ENCODE measurements at places on chromosomes 7 and 10. TPM values are rescaled to one million over a fixed set of nuclear protein-coding genes. Genes with fewer than 3 reads are reported as not detected.

Gene TWIST1
- 14.0 TPM for total RNA-seq

Gene ZC3HAV1L
- 14.5 TPM for total RNA-seq

Gene CPVL
- total RNA-seq: 33.3 TPM

Gene CFAP46
- total RNA-seq: not detected

Gene PNLIPRP1
- total RNA-seq: not detected

DNA sequence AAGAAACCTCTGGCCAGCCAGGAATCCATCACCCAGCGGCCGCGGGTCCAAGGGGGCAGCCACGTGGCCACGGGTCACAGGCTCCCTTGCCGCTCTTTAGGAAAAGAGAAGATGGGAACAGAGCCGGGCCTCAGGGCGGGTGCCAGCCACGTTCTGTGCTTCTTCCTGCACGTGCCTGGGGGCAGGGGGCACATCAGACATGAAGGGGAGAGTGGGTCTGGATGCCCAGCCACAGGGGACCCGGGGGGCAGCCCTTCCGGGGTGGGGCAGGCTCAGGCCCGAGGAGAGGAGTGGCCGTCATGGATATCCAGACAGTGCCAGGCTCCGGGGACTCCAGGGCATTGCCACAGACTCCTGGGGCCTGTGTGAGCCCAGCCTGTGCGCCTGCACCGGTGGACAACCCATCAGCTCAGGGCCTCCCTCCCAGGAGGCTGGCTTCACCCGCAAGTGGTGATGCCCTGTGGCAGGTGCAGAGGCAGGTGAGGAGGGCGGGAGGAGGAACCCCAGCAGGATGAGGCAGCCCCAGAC lies 31.0 kb upstream of the ADGRA1 start:
- H3K36me3 ChIP-seq: no peaks in the 10 kb centered on the region
- H3K27me3 ChIP-seq: peaks cover 4% of the 10 kb centered on the region
- no peak overlapping the region for H3K27ac ChIP-seq
- no peaks in the 10 kb centered on the region for H3K4me1 ChIP-seq
- no peak overlapping the region for H3K4me3 ChIP-seq

GRCh38 chr10:65762311-65762710 lies 1163.5 kb upstream of the LRRTM3 start:
- H3K36me3 ChIP-seq: no peaks in the 10 kb centered on the region
- H3K27ac ChIP-seq: no peak overlapping the region
- no peak for DNase-seq
- no peaks in the 10 kb centered on the region for H3K4me1 ChIP-seq
- H3K27me3 ChIP-seq: no peaks in the 10 kb centered on the region
- no peak overlapping the region for H3K4me3 ChIP-seq

DNA sequence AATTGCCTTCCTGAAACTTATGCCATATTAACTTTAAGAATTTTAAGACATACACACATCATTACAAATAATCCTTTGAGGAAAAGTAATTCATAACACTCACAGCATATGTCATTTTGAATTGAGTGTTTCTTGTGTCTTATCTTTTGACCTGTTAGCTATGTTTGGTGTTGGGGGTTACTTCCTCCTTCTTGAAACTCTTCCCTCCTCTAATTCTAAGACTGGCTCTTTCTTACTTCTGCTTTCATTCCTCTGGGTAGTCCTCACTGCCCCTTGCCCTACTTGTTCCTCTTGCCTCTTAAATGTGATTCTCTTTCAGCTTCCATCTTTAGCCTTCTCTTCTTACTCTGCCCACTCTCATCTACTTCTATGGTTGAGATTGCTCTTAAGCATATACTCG lies 28.3 kb upstream of the PIP4K2A start:
- no peak overlapping the region for H3K27ac ChIP-seq
- no peaks in the 10 kb centered on the region for H3K36me3 ChIP-seq
- no peaks in the 10 kb centered on the region for H3K4me1 ChIP-seq
- H3K27me3 ChIP-seq: no peaks in the 10 kb centered on the region
- H3K4me3 ChIP-seq: no peak overlapping the region
- DNase-seq: no peak

GRCh38 chr10:86066696-86067095 lies 299.9 kb downstream of the GRID1 start:
- DNase-seq: no peak
- H3K4me3 ChIP-seq: no peak overlapping the region
- H3K27me3 ChIP-seq: no peaks in the 10 kb centered on the region
- no peaks in the 10 kb centered on the region for H3K4me1 ChIP-seq

DNA sequence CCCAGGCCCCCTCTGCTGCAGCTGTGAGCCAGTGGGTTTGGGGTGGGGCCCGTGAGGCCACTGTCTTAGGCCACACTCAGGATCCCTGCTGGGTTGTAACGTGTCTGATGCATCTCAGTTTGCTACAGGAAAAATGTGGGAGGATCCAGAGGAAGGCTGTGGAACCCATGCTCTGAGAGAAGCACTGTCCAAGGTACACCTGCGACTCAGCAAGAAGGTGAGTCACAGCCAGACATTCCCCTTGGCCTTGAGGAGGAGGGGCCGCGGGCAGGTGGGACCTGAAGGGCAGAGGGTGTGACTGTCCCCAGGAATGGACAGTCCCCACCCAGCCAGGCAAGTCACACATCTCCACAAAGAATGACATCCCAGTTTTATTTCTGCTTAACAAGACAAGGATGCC lies 27.8 kb upstream of the C10orf120 start:
- H3K4me1 ChIP-seq: no peaks in the 10 kb centered on the region
- no peak for DNase-seq
- H3K4me3 ChIP-seq: no peak overlapping the region
- H3K36me3 ChIP-seq: no peaks in the 10 kb centered on the region
- H3K27me3 ChIP-seq: peaks cover 10% of the 10 kb centered on the region

- no peak overlapping the region for H3K27ac ChIP-seq
- no peaks in the 10 kb centered on the region for H3K4me1 ChIP-seq
- DNase-seq: no peak
- H3K4me3 ChIP-seq: no peak overlapping the region
- no peaks in the 10 kb centered on the region for H3K27me3 ChIP-seq
Measured at GRCh38 chr7:130822642-130823041, 88.6 kb upstream of the KLF14 start.

GRCh38 chr10:45180507-45180906 lies 134.9 kb downstream of the OR13A1 start:
- no peak overlapping the region for H3K27ac ChIP-seq
- no peak overlapping the region for H3K4me3 ChIP-seq
- no peak for DNase-seq
- no peaks in the 10 kb centered on the region for H3K27me3 ChIP-seq
- no peaks in the 10 kb centered on the region for H3K36me3 ChIP-seq

- H3K27ac ChIP-seq: no peak overlapping the region
- H3K4me3 ChIP-seq: no peak overlapping the region
- no peaks in the 10 kb centered on the region for H3K4me1 ChIP-seq
- H3K36me3 ChIP-seq: no peaks in the 10 kb centered on the region
Measured at GRCh38 chr7:31735991-31736982, 49.3 kb downstream of the PPP1R17 start.

DNA sequence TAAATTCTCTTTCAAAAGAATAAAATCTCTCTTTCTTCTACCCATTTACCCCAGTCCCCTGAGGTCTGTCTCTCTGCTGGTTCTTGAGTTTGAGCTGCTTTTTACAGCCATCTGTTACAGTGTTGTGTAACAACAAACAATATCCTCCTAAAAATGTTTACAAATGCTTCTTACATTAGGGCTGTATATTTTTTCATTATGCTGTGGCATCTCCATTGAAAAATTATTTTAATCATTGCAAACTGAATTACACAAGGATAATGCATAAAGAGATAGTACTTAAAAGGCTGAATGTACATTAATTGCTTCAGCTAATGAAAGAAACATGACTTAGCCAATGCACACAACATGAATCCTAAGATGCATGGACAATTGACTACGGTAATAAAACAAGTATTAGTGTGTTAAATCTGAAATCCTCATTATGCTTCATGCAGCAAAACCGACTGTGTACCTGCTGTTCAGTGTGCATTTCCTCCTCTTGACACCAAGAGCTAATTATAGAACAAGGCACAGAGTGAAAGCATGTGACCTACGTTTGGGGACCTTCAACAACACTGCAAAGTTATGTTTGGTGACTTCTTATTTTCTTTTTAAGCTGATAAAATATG lies 181.7 kb upstream of the RHOBTB1 start:
- no peaks in the 10 kb centered on the region for H3K4me1 ChIP-seq
- H3K4me3 ChIP-seq: no peak overlapping the region
- no peaks in the 10 kb centered on the region for H3K36me3 ChIP-seq
- no peak overlapping the region for H3K27ac ChIP-seq

DNA sequence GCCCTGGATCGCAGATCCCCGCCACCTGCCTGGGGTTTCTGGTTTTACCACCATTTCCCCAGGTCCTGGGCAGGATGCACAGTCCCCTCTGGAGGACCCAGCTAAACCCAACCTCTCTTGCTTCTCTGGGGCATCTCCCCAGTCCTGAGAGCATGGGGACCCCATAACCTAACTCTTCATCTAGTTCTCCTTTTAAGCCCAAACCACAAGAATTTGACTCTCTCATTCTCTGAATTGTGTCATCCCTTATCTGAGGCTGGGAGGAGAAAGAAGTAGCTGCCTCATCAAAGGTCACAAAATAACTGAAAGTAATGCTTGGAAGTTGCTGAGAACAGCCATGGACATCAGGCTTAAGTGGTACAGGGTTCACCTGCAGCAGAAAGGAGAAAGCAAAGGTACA lies 159.9 kb downstream of the FGFR2 start:
- no peaks in the 10 kb centered on the region for H3K36me3 ChIP-seq
- no peak overlapping the region for H3K27ac ChIP-seq
- no peak overlapping the region for H3K4me3 ChIP-seq
- DNase-seq: no peak
- no peaks in the 10 kb centered on the region for H3K4me1 ChIP-seq
- H3K27me3 ChIP-seq: no peaks in the 10 kb centered on the region

DNA sequence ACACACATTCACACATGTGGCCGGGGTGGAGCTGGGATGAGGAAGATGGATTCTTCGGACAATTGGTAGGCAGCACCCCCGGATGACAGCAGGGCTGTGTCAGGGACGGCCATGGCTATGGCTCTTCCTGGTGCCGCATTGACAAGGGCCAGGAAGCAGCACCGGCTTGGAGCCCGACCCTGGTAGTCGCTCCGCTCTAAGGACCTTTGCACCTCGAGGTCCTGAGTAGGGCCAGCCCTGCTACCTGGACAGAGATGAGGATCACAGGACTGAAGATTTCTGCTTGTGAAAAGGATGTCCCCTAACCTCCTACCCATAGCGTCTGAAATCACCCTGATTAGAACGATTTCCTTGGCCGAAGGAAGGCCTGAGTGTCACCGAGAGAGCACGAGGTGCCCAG lies 134.1 kb downstream of the ADARB2 start:
- no peaks in the 10 kb centered on the region for H3K27me3 ChIP-seq
- no peak overlapping the region for H3K4me3 ChIP-seq
- H3K36me3 ChIP-seq: no peaks in the 10 kb centered on the region
- DNase-seq: no peak
- no peak overlapping the region for H3K27ac ChIP-seq

DNA sequence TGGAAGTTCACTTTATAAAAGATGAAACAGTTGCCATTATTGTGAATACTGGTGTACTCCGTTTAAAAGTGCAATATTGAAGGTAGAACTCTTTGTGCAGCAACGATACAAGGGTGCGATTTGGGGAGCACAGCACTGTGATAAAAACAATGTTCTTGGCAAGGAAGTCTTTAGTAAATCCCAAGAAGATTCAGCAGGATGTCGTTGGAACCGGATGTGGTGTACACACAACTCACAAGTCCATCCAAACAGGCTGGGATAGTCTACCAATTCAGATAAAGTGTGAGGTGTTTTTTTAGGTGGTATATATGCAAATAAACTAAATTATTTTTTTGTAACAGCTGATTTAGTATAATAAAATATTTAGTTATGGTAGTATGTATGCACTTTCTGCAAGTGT lies 46.7 kb downstream of the ZNF777 start:
- H3K27me3 ChIP-seq: no peaks in the 10 kb centered on the region
- no peak overlapping the region for H3K27ac ChIP-seq
- H3K4me3 ChIP-seq: no peak overlapping the region
- H3K36me3 ChIP-seq: no peaks in the 10 kb centered on the region

DNA sequence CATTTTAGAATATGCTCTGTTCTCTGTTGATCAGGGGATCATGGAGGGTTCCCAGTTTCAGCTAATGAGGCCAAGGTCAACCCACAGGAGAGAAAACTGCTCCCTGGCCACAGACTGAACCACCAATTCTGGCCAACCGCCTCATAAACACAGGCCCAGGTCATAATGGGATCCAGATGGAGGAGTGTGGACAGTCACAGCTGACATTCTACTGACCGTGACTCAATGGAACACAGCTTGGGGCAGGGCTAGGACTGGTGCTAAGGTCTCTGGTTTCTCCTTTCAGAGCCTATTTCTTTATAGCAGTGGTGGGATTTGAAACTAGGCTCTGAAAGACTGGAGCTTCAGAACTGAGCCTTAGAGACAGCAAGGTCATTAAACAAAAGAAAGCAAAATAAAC lies 68.3 kb downstream of the HIPK2 start:
- H3K36me3 ChIP-seq: no peaks in the 10 kb centered on the region
- H3K27me3 ChIP-seq: no peaks in the 10 kb centered on the region
- DNase-seq: no peak
- peaks cover 24% of the 10 kb centered on the region for H3K4me1 ChIP-seq
- H3K27ac ChIP-seq: peak overlapping the region; percentile 30

DNA sequence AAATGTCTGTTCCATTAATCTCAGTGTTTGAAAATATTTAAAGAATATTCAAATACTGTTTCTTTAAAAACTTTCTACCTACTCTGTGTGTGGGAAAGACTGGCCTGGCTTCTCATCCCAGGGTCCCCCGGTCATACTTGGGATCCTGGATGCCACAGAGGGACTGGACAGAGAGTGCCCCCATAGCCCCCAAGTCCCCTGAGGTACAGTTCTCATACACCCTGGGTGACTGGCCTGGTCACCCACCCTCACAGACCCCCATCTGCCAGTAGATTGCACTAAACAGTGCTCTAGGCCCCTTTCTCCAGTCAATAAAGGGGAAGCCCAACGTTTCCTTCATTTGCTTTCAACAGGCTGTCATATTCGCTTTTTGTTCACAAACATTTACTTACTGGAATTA lies 3.0 kb downstream of the TMEM273 start:
- peaks cover 12% of the 10 kb centered on the region for H3K4me1 ChIP-seq
- H3K27ac ChIP-seq: no peak overlapping the region
- no peaks in the 10 kb centered on the region for H3K36me3 ChIP-seq
- no peaks in the 10 kb centered on the region for H3K27me3 ChIP-seq

GRCh38 chr10:44934416-44935200 lies 23.5 kb downstream of the TMEM72 start:
- no peaks in the 10 kb centered on the region for H3K27me3 ChIP-seq
- H3K36me3 ChIP-seq: no peaks in the 10 kb centered on the region

GRCh38 chr7:50632561-50633413 lies 67.6 kb upstream of the DDC start:
- no peaks in the 10 kb centered on the region for H3K27me3 ChIP-seq
- H3K36me3 ChIP-seq: no peaks in the 10 kb centered on the region
- H3K4me3 ChIP-seq: no peak overlapping the region
- H3K27ac ChIP-seq: no peak overlapping the region
- no peaks in the 10 kb centered on the region for H3K4me1 ChIP-seq
